Neural crest cell (in vitro differentiated cells): ENCODE measurements at places on chromosomes 2 and 18. TPM values are rescaled to one million over a fixed set of nuclear protein-coding genes. Genes with fewer than 3 reads are reported as not detected.

DNA sequence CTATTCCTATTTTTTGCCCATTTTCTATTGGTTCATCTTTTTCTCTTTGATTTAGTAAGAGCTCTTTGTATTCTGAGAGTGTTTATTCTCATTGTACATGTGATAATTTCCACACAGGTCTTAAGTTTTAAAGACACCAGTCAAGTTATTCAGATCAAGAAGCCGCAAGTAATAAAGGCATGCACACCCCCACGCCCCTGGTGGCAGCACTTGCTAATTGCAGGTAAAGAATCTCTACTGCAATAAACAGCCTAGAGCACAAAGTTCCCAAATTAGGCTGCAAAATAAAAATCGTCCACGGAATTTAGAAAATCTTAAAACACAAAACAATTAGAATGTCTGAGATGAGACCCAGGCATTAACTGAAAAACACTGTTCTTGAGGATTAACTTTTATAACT lies 45.2 kb downstream of the ST3GAL5 start:
- H3K4me1 ChIP-seq: no peaks in the 10 kb centered on the region
- H3K27me3 ChIP-seq: no peaks in the 10 kb centered on the region
- no peak overlapping the region for H3K4me3 ChIP-seq
- no peak overlapping the region for H3K27ac ChIP-seq
- H3K36me3 ChIP-seq: peaks cover 33% of the 10 kb centered on the region

DNA sequence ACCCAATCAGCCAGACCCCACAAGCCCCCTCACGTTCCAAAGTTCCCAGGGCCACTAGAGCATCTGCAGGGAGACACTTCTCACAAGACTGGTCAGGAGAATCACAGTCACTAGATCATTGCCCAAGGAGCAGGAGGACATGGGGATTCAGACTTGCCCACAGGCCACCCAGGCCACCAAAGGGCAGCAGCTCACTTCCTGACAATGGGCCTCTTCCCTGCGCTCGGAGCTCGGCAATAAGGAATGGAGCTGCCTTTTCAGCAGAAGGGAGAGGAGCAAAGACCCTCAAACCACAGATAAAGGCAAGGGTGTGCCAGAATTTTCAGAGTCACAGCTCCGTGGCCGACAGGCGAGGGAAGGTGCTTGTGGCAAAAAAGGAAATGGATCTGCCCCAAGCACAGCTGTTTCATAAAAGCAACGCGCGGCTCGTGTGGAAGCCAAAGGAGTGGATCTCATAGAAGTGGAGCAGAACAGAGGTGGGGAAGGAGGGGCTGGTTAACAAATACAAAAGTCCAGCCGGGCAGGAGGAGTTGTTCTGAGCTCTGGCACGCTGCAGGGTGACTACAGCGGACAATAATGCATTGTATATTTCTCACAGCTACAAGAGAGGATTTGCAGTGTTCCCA lies 72.1 kb downstream of the EDAR start:
- H3K4me1 ChIP-seq: peaks cover 23% of the 10 kb centered on the region
- H3K36me3 ChIP-seq: no peaks in the 10 kb centered on the region
- peak overlapping the region; percentile 54 for H3K27ac ChIP-seq
- DNase-seq: no peak
- no peak overlapping the region for H3K4me3 ChIP-seq

GRCh38 chr2:235692671-235693171 lies 198.9 kb downstream of the AGAP1 start:
- H3K4me3 ChIP-seq: no peak overlapping the region
- H3K27ac ChIP-seq: peak overlapping the region; percentile 67
- no peak for DNase-seq
- peaks cover 2% of the 10 kb centered on the region for H3K36me3 ChIP-seq
- no peaks in the 10 kb centered on the region for H3K27me3 ChIP-seq

- H3K4me3 ChIP-seq: no peak overlapping the region
- H3K27me3 ChIP-seq: no peaks in the 10 kb centered on the region
- DNase-seq: no peak
- H3K4me1 ChIP-seq: peaks cover 13% of the 10 kb centered on the region
- H3K27ac ChIP-seq: no peak overlapping the region
Observed at GRCh38 chr2:238915596-238915995, 67.7 kb downstream of the TWIST2 start.

DNA sequence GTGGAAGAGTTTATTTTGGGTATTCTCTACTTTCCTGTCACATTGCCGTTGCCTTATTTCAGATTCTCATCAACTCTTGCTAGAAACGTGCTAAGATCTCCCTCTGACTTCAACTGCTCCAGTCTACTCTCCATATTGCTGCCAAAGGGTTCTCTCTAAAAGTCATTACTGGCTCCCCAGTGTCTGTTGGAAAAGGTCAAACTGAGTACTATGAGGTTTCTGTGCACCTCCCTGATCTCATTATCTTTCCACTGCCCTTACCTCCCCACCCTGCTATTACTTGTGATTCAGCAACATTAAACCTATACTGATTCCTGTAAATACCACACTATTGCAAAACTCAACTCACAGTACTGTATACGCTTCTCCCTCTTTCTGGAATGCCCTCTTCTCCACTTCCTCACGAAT lies 1.9 kb upstream of the KRCC1 start:
- no peaks in the 10 kb centered on the region for H3K27me3 ChIP-seq
- H3K27ac ChIP-seq: no peak overlapping the region
- H3K4me3 ChIP-seq: peak overlapping the region; percentile 59
- peaks cover 3% of the 10 kb centered on the region for H3K36me3 ChIP-seq

DNA sequence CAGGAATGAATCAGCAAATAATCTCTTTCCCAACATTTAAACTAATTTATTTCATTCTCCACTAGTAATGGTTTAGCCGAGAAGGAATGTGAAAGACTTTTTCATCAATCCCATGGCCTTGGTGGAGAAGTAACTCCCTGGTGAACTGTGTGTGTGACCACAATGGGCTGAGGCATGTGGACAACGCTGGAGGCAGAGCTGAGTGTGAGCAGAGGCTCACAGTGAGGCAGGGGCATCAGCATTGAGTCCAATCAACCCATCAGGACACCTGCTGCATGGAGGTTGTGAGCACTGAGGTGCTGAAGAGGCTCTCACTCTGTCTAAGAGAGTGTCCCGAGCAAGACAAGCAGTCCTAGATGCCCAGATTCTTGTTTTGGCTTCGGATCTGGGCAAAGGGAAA lies 78.6 kb downstream of the ZNF519 start:
- no peaks in the 10 kb centered on the region for H3K27me3 ChIP-seq
- H3K4me3 ChIP-seq: no peak overlapping the region
- H3K27ac ChIP-seq: no peak overlapping the region
- no peaks in the 10 kb centered on the region for H3K4me1 ChIP-seq
- DNase-seq: no peak

- no peaks in the 10 kb centered on the region for H3K36me3 ChIP-seq
- peak overlapping the region; percentile 62 for H3K4me3 ChIP-seq
- no peak overlapping the region for H3K27ac ChIP-seq
- no peak for DNase-seq
Observed at GRCh38 chr2:202632682-202633290, 2.0 kb upstream of the FAM117B start.

DNA sequence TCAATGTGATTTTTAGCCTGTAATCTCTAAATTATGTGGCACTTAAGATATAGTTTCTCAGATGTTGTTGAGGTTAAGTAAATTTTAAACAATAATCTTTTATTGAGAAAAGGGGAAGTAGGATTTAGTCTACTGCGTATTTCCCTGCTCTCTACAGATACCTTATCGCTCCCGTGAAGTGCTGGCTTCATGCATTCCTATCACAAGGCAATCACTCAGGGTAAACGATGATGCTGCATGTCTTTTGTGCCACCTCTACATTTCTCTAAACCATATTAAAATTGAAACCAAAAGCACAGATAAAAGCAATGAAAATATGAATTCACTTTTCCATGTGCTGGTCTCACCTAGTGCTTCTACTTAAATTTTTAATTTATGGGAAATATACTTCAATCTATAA lies 14.4 kb upstream of the RPE start:
- H3K27me3 ChIP-seq: no peaks in the 10 kb centered on the region
- H3K36me3 ChIP-seq: no peaks in the 10 kb centered on the region
- no peaks in the 10 kb centered on the region for H3K4me1 ChIP-seq
- no peak overlapping the region for H3K4me3 ChIP-seq
- H3K27ac ChIP-seq: no peak overlapping the region

GRCh38 chr2:71507476-71507875 lies 54.1 kb downstream of the DYSF start:
- no peaks in the 10 kb centered on the region for H3K36me3 ChIP-seq
- H3K4me1 ChIP-seq: no peaks in the 10 kb centered on the region
- no peak for DNase-seq
- H3K27me3 ChIP-seq: no peaks in the 10 kb centered on the region

GRCh38 chr2:184308706-184309105 lies 289.6 kb upstream of the ZNF804A start:
- no peaks in the 10 kb centered on the region for H3K4me1 ChIP-seq
- DNase-seq: no peak
- H3K27me3 ChIP-seq: peaks cover 9% of the 10 kb centered on the region
- H3K27ac ChIP-seq: no peak overlapping the region

GRCh38 chr2:79414690-79415089 lies 98.2 kb upstream of the CTNNA2 start:
- no peaks in the 10 kb centered on the region for H3K27me3 ChIP-seq
- no peak overlapping the region for H3K27ac ChIP-seq
- H3K36me3 ChIP-seq: no peaks in the 10 kb centered on the region
- DNase-seq: no peak
- no peak overlapping the region for H3K4me3 ChIP-seq
- H3K4me1 ChIP-seq: no peaks in the 10 kb centered on the region

DNA sequence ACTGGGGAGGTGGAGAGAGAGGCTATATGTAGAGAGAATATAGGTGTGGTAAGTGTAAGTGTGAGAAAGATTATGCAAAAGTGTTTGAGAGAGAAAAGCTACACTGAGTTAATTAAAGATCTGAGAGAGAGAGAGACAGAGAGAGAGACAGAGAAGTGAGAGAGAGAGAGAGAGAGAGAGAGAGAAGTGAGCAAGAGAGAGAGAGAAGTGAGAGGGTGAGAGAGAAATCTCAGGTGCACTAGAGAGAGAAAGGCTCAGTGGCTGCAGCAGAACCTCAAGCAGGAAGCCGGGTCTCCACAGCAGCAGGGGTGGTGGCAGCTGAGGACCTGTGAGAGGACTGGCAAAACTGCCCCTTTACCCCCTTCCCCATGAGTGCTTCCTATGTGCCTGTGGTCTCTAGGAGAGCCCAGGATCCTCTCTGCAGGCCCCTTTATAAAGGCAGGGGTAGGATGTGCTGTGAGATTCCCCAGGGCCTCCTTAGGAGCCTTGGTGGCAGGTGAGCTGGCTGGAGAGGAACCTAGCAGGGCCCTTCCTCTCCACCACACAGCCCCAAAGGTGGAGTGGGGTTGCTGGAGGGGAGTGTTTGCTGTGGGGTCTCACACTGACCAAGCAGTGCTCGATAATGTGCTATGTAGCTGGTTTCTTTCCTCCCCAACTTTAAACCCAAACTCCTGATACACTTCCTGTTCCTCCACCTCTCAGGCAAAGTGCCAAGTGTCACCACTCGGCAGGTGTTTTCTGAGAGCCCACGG lies 52.6 kb downstream of the SLC4A5 start:
- DNase-seq: no peak
- H3K4me1 ChIP-seq: peaks cover 17% of the 10 kb centered on the region
- H3K4me3 ChIP-seq: no peak overlapping the region
- H3K27ac ChIP-seq: no peak overlapping the region

- no peak overlapping the region for H3K27ac ChIP-seq
- no peak overlapping the region for H3K4me3 ChIP-seq
- H3K27me3 ChIP-seq: no peaks in the 10 kb centered on the region
- no peak for DNase-seq
- peaks cover 4% of the 10 kb centered on the region for H3K36me3 ChIP-seq
- peaks cover 5% of the 10 kb centered on the region for H3K4me1 ChIP-seq
Observed at GRCh38 chr2:206150631-206151030, 8.6 kb downstream of the NDUFS1 start.

GRCh38 chr18:40431071-40431985 lies 1523.7 kb upstream of the PIK3C3 start:
- peaks cover 13% of the 10 kb centered on the region for H3K4me1 ChIP-seq
- DNase-seq: no peak
- H3K27ac ChIP-seq: no peak overlapping the region
- H3K36me3 ChIP-seq: no peaks in the 10 kb centered on the region
- no peaks in the 10 kb centered on the region for H3K27me3 ChIP-seq

DNA sequence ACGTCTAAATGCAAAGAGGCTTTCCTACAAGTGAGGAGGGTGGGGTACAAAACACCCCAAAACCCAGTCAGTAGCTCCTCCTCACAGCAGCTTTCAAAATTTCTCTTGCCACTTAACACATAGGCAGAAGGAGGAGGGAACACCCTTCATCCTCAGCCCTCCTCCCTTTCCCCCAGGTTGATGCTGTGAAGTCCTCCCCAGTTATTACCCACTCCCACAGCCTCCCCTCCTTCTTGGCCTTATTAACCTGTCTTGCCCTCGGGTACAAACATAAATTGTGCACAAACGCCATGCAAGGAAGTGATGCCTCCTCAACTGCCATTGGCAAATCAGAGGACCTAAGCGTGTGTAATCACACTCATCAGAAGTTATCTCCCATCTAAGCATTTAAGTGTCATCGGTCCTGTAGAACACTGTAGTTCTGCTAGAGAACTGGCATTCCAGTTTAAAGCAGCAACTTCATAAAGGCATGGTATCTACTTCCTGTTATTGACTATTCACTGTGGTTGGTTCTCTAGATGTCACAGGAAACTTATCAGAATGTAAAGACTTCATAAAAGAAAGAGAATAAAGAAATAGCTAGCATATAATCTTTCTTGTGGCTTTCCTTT lies at the start of gene DSC1:
Gene DSC1, minus strand, starts transcription at position 32 of the 611 bp plus-strand sequence. CDS start 262 bp downstream, outside the sequence.
- no peaks in the 10 kb centered on the region for H3K36me3 ChIP-seq
- H3K27ac ChIP-seq: no peak within 1 kb of the TSS
- DNase-seq: no peak
- H3K4me1 ChIP-seq: no peaks in the 10 kb centered on the region
- no peak within 1 kb of the TSS for H3K4me3 ChIP-seq

DNA sequence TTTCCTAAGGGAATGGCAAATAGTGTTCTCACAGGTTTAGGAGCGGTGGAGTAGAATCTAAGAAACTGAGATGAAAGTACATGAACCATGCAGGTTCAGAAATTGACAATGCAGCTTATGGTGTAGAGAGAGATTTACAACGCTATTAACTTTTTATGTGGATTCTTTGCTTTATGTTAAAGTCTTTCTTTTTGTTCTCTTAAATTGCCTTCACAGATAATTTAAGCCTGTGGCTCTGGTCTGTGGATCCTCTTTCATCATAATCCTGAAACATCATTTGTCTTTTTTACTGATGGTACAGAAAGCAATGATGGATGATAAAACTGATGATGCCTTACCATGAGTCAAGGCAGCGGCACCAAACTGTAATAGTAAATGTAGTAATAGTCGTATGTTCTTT lies 30.3 kb downstream of the SOCS6 start:
- no peak overlapping the region for H3K4me3 ChIP-seq
- no peaks in the 10 kb centered on the region for H3K27me3 ChIP-seq
- H3K36me3 ChIP-seq: peaks cover 9% of the 10 kb centered on the region
- peaks cover 15% of the 10 kb centered on the region for H3K4me1 ChIP-seq

The KIF5C gene
- 63.3 and 66.7 TPM in 2 replicates for total RNA-seq

The RNF125 gene
- total RNA-seq: 1.1 and 1.6 TPM in 2 replicates

The KLHL30 gene
- 0.23 and 0.25 TPM in 2 replicates for total RNA-seq
